Testis (tissue), 5 donors: ENCODE measurements at places on chromosomes 6 and 20. TPM values are rescaled to one million over a fixed set of nuclear protein-coding genes. Genes with fewer than 3 reads are reported as not detected.
A peak's percentile ranks its signal among the peaks of the same experiment; 100 is the strongest.

Gene PPP1R3G
- total RNA-seq: 0.93 TPM

Gene UFL1
- total RNA-seq: 23.8 TPM

GRCh38 chr6:148419430-148419829 is 76.8 kb downstream of the SASH1 start:
- H3K27ac ChIP-seq: no peak overlapping the region
- H3K36me3 ChIP-seq: no peaks in the 10 kb centered on the region
- no peak overlapping the region for H3K4me3 ChIP-seq
- no peaks in the 10 kb centered on the region for H3K27me3 ChIP-seq

DNA sequence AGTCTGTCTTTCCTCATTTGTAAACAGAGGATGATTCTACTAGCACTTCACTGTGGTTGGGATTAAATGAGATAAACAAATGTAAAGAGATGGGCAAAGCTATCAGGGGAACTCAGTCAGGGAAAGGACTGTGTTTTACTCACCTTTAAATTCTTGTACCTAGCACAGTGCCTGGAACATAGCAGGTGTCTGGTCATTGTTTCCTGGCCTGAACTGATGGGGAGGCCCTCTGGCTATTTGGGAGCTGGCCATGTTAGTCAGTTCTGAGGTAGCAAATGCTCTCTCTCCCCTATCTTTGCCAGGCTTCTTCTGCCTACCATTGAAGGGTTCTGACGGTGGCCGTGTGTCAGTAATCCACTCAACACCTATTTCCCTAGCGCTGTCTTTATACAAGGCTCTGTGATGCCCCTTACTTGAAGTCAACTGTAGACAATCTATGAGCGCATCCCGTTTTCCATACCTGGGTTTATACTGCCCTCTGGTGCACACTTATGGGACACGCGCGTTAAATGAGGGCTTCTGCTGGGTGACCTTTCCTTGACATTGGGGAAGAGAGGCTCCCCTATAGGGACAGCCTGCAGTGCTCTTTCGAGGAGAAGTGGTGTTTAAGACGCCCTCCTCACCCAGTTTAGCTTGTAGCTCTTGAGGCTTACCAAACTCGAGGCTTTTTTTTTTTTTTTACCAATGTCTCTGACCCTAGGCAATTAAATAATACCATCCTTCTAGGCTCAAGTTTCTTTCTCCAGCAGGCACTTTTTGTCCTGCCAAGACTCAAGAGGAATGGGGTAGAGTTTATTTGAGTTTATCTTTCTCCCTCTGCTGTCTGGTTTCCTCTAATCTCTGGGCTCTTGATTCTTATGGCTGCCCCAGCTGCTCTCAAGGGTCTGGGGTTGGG is 4.0 kb upstream of the SPATS1 start:
- no peak overlapping the region for H3K27ac ChIP-seq
- no peaks in the 10 kb centered on the region for H3K36me3 ChIP-seq
- peak; percentile 71 for DNase-seq
- H3K4me1 ChIP-seq: peaks cover 14% of the 10 kb centered on the region
- no peak overlapping the region for H3K4me3 ChIP-seq
- no peaks in the 10 kb centered on the region for H3K27me3 ChIP-seq

GRCh38 chr6:154440422-154441043 is 70.0 kb downstream of the CNKSR3 start:
- no peaks in the 10 kb centered on the region for H3K27me3 ChIP-seq
- H3K36me3 ChIP-seq: no peaks in the 10 kb centered on the region
- H3K4me3 ChIP-seq: no peak overlapping the region
- no peaks in the 10 kb centered on the region for H3K4me1 ChIP-seq

Gene SAMD5
- total RNA-seq: 27.9 TPM

GRCh38 chr6:18431581-18431980 is 44.4 kb downstream of the RNF144B start:
- H3K36me3 ChIP-seq: no peaks in the 10 kb centered on the region
- H3K27me3 ChIP-seq: no peaks in the 10 kb centered on the region
- no peak overlapping the region for H3K4me3 ChIP-seq
- no peaks in the 10 kb centered on the region for H3K4me1 ChIP-seq
- H3K27ac ChIP-seq: no peak overlapping the region

GRCh38 chr6:114042267-114043016 is 71.5 kb upstream of the HDAC2 start:
- no peak overlapping the region for H3K27ac ChIP-seq
- H3K27me3 ChIP-seq: no peaks in the 10 kb centered on the region
- no peaks in the 10 kb centered on the region for H3K4me1 ChIP-seq
- H3K36me3 ChIP-seq: no peaks in the 10 kb centered on the region
- DNase-seq: no peak

Gene LY6G6C
- not detected for total RNA-seq

- H3K4me3 ChIP-seq: no peak overlapping the region
- DNase-seq: no peak
- H3K36me3 ChIP-seq: no peaks in the 10 kb centered on the region
- H3K27ac ChIP-seq: no peak overlapping the region
Measured at GRCh38 chr20:43446361-43446879, 11.3 kb upstream of the SRSF6 start.

- no peaks in the 10 kb centered on the region for H3K36me3 ChIP-seq
- H3K27me3 ChIP-seq: no peaks in the 10 kb centered on the region
Measured at GRCh38 chr6:151257985-151258445, 18.2 kb downstream of the AKAP12 start.

- H3K4me3 ChIP-seq: no peak overlapping the region
- H3K36me3 ChIP-seq: no peaks in the 10 kb centered on the region
- H3K27me3 ChIP-seq: no peaks in the 10 kb centered on the region
- peaks cover 11% of the 10 kb centered on the region for H3K4me1 ChIP-seq
- DNase-seq: no peak
Measured at GRCh38 chr20:50229156-50229607, 38.6 kb downstream of the CEBPB start.

Gene BPIFB2
- total RNA-seq: 0.56 TPM

GRCh38 chr20:60310560-60311349 is 352.5 kb downstream of the CDH26 start:
- no peak overlapping the region for H3K4me3 ChIP-seq
- no peak overlapping the region for H3K27ac ChIP-seq
- no peaks in the 10 kb centered on the region for H3K4me1 ChIP-seq
- H3K36me3 ChIP-seq: no peaks in the 10 kb centered on the region
- H3K27me3 ChIP-seq: no peaks in the 10 kb centered on the region
- no peak for DNase-seq

DNA sequence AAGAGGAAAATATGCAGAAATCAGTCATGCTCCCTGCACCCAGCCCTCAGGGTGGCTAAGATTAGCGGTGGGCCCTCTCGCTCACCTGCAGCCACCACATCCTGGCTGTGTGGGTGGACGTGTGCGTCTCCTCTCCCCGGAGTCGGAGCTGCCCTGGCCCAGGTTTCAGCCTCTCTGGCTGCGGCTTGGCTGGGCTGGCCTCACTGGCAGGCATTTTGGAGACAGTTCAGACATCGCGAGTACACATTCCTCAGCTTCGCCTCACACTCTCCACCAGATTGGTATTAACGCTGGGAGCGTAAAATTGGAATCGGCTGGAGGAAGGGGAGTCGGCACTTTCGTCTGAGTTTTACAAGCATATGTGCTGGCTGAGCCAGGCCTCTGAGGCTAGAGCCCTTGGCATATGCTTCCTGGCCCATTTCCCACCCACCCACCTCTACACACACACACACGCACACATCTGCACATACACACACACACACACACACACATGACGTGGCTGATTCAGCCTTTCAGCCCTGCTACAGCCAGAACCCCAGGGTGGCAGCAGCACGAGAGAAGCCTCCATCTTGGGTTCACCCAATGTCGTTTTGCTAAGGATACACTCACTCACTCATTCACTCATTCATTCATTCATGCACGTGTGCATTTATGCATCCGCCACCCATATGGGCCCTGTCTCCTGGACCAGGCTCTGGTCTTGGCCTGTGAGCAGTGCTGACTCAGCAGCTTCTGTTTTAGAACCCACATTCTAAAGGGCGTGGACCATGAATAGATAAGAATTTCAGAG is 42.9 kb downstream of the BCAS4 start:
- no peaks in the 10 kb centered on the region for H3K27me3 ChIP-seq
- no peak for DNase-seq
- no peak overlapping the region for H3K27ac ChIP-seq
- no peak overlapping the region for H3K4me3 ChIP-seq
- H3K4me1 ChIP-seq: no peaks in the 10 kb centered on the region

- H3K27ac ChIP-seq: no peak overlapping the region
- no peaks in the 10 kb centered on the region for H3K27me3 ChIP-seq
- H3K4me1 ChIP-seq: no peaks in the 10 kb centered on the region
- no peaks in the 10 kb centered on the region for H3K36me3 ChIP-seq
- no peak overlapping the region for H3K4me3 ChIP-seq
- DNase-seq: no peak
Measured at GRCh38 chr6:119908157-119908556, 558.6 kb upstream of the MAN1A1 start.

DNA sequence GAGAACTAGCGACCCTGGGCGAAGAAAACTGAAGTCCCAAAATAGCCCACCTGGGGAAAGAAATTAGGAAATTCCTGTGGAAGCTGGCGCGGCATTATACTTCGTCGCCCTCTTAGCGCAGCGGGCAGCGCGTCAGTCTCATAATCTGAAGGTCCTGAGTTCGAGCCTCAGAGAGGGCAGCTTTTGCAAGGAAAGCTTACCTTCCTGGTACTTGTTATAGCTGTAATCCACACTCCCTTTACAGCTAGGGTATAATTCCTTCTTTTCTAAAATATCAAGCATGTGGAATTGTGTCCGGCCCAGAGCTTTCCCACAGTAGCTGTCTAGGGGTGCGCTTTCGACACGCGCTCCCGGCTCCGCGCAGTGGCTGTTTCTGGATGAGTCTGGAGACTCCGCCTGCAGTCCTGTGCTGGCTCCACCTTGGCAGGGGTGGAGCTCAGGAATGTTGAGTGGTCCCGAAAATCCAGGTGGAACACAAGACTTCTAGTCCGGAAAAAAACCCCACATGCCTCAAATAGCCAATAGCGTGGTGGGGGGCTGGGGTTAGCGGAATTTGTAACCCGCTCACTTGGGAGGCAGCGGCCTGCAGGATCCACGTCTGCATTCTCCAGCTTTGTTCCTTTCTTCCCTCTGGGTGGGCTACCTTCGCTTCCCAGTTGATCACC is 83.7 kb upstream of the ZNF322 start:
- H3K4me3 ChIP-seq: no peak overlapping the region
- H3K27me3 ChIP-seq: no peaks in the 10 kb centered on the region
- no peak for DNase-seq
- H3K4me1 ChIP-seq: no peaks in the 10 kb centered on the region
- no peak overlapping the region for H3K27ac ChIP-seq

Gene PRICKLE4
- 10.6 TPM for total RNA-seq

DNA sequence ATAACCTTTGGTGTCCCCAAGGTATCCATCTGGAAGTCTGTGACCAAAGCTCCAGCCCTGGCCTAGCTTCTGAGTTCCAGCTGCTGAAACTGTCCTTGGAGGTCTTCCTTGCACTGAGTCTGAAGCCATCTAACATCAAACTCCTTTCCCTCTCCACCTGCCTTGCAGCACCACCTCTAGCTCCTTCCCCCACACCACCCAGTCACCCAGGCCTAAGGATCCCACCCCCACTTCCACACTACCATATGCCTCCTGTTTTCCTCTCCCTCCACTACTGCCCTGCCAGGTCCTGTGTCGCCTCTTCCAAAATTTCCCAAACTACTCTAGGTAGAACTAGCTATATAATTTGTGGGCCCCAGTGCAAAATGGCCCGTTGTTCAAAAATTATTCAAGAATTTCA is 10.8 kb upstream of the MATN4 start:
- no peak overlapping the region for H3K27ac ChIP-seq
- H3K4me3 ChIP-seq: no peak overlapping the region
- H3K4me1 ChIP-seq: no peaks in the 10 kb centered on the region
- H3K27me3 ChIP-seq: no peaks in the 10 kb centered on the region
- DNase-seq: no peak

DNA sequence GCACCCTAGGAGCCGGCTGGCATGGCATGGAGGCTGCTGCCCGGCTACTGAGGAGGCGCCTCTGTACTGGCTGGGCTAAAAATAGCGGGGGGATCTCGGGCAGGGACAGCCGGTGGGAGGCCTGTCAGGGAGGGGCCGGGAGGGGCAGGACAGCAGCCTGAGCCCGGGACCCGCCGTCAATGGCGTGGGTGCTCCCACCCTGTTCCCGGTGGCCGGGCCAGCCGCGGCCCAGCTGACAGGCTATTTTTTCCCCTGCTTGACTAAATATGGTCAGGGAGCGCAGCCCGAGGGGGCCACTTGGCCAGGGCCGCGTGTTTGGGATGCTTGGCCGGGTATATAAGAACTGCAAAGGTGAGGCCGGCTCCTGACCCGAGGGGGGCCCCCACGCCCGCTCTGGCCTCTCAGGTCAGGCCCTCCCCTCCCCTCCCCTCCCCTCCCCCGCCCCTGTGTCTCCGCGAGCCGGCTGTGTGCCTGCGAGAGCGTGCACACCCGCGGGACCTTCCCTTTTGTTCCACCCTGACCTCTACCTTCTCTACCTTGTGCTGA is 74.4 kb upstream of the GATA5 start:
- no peaks in the 10 kb centered on the region for H3K27me3 ChIP-seq
- peak; percentile 47 for DNase-seq
- H3K27ac ChIP-seq: no peak overlapping the region
- no peaks in the 10 kb centered on the region for H3K36me3 ChIP-seq

Gene PFDN6
- total RNA-seq: 45.5 TPM
